Right ventricle myocardium superior (tissue), 1 donor: ENCODE measurements at places on chromosomes 5 and 9. TPM values are rescaled to one million over a fixed set of nuclear protein-coding genes. Genes with fewer than 3 reads are reported as not detected.

DNA sequence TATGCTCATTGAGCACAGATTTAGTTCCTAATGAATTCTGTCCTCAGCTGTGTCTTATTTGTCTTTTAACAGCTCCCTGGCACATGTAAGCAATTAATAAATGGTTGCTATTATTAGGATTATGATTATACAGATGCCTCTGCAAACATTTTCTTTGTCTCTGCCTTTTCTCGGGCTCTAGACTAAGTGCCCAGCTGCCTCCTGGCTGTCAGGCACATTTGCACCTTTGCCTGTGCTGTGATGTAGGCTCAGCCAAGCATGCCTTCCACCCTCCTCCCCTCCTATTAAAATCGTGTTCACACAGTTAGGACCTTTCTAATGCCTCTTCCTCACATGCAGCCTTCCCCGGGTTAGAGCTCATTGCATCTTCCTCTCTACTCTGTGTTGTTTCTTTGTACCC is 25.7 kb downstream of the NPR3 start:
- no peak for DNase-seq

- no peak for DNase-seq
These were observed 46.7 kb upstream of the MACIR start for GRCh38 chr5:103211576-103212561.

GRCh38 chr9:17171309-17172094 is 36.7 kb downstream of the CNTLN start:
- DNase-seq, result no peak

- DNase-seq, result no peak
These were observed 51.7 kb downstream of the MAN2A1 start for GRCh38 chr5:109741390-109741789.

- DNase-seq, result no peak
These were observed 7.7 kb upstream of the PBX3 start for GRCh38 chr9:125739436-125739835.

SLC46A2 gene
- total RNA-seq, result not detected

DNA sequence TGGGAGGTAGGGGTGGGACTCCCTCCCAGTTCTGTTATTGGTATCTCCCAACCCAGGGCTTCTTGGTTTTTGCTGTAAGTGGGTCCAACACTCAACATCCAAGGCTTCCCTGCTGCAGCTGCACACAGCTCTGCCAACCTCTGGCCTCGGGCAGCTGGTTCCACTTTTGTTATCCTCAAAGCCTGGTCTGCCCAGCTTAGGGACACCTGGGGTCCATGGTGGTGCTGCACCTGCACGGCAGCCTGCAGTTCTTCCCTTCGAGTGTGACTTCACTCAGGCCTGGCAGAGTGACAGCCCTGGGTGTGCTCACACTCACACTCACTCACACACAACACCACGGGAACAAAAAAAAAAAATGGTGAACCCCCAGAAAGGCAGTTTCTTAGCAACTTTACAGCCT is 15.3 kb upstream of the SAP30L start:
- no peak for DNase-seq

GARNL3 gene
- 12.6 TPM for total RNA-seq

GRCh38 chr5:14830210-14831005 is 41.2 kb downstream of the ANKH start:
- DNase-seq, result no peak

GRCh38 chr5:65822710-65823109 is 100.7 kb downstream of the NLN start:
- no peak for DNase-seq

GRCh38 chr9:106869028-106869427 is 6.1 kb downstream of the ZNF462 start:
- no peak for DNase-seq

PDE8B gene
- 0.62 TPM for total RNA-seq

- no peak for DNase-seq
These were observed 517.2 kb downstream of the SPOCK1 start for GRCh38 chr5:136981936-136982335.

DNA sequence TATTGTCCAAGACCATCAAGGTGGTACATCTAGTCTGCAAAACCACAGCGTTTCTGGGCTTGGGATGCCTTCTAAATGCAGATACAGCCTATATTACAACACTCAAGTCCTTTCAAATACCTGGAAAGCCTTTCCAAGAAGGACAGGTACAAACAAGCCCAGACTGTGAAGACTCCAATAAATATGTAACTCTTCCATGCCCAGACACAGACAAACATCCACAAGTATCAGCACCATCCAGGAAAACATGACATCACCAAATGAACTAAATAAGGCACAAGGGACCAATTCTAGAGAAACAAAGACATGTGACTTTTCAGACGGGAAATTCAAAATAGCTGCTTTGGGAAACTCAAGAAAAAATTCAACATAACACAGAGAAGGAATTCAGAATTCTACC is 152.7 kb upstream of the POC5 start:
- DNase-seq, result no peak

PCDHB13 gene
- total RNA-seq, result 2.8 TPM

GRCh38 chr9:104950838-104951237 is 22.9 kb upstream of the ABCA1 start:
- no peak for DNase-seq

TSSK1B gene
- total RNA-seq, result not detected

DNA sequence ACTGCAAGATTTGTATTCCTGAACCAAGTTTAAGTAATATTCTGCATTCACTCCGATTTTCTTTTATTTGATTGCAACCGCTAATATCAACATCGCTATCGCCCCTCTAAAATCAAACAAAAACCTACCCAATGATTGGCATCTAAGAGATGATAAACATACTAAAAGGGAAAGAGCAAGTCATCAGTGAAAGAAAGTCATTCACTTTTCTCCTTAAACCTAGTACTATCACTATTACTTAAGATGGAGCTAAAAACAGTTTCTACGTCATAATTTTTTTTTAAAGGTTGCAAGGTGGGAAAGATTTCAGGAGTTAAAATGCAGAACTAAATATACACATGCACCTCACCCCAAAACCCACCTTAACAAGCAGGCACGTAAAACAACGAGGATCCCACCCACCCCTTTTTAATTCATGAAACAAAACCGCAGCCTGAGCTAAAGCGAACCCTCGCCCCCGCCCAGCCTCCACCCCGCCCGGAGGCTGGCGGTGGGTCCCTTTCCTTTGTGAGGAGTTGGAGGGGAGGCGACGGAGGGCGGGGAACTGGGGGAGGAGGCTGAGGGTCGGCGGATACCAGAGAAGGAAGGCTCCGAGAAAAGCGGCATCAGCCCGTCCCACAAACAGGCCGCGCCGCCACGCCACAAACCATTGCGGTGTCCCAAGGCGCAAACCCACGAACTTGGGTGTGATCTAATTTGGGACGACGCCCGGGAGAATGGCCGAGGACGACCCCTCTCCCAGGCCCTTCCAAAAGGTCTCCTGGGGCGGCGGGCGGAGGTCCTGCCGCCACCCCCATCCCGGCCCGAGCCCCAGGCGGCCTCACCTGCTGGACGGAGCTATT is 861 bp downstream of the UBQLN1 start:
- DNase-seq, result peak; percentile 54

GRCh38 chr5:95283761-95284571 is 928 bp downstream of the MCTP1 start:
- peak; percentile 44 for DNase-seq

DNA sequence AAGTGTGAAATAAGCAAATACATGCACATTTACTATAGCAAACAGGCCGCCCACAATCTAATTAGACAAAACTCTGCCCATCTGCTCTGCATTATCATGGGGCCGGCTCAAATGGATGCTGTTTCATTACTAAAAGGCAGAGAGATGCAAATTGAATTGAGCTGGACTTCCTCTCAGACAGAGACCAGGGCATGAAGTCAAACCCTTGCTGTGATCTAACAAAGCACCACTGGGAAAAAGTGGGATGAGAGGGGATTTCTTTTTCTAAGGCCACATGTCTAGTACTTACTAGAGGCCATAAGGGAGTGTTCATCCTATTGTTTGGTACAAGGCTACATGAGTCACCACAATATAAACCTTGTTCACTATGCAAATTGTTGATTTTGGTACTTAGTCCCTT is 614.7 kb downstream of the ISL1 start:
- no peak for DNase-seq

- no peak for DNase-seq
These were observed 5.5 kb downstream of the PAX5 start for GRCh38 chr9:37028420-37029031.

DNA sequence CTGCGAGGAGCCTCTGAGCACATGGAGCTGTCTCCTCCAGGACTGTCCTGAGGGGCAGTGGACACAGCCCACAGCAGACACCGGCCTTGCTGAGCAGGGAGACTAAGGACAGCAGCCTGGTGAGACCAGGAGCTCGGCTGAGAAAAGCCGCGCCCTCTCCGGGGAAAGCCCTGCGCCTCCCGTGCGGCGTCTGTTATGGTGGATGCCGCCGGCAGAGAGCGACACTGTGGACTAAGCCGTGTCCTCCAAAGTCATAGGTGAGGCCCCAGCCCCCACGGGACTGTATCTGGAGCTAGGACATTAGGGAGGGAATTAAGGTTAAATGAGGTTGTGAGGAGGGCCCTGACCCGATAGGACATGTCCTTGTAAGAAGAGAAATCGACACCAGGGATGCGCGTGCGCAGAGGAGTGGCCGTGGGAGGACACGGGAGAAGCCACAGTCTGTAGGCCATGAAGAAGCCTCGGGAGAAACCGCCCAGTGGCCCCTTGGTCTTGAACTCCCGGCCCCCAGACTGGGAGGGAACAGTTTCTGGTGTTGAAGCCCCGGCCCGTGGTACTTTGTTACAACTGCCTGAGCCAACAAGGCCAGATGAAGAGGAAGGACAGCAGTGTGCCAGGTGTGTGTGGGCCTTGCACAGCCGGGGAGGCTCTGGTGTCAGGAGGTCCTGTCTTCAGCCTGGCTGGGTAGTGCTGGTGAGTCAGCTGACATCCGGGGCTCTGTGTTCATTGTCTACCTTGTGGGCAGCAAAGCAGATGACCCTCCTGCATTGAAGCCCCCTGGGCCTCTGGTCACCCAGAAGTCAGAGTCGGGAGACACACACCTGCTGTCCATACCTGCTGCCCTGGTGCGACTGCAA is 22.1 kb downstream of the MRPL36 start:
- DNase-seq, result peak; percentile 26
